ENCODE measurements at places on chromosomes 1 and 21. TPM values are rescaled to one million over a fixed set of nuclear protein-coding genes. Genes with fewer than 3 reads are reported as not detected.

- DNase-seq, result peak; percentile 79
Observed at GRCh38 chr1:224454402-224455055, 19.9 kb upstream of the WDR26 start.

GRCh38 chr1:30790850-30791778 lies 33.5 kb upstream of the LAPTM5 start:
- DNase-seq, result no peak

Gene LYPD8
- not detected for polyA plus RNA-seq

Gene KPRP
- polyA plus RNA-seq, result 0.90 TPM

DNA sequence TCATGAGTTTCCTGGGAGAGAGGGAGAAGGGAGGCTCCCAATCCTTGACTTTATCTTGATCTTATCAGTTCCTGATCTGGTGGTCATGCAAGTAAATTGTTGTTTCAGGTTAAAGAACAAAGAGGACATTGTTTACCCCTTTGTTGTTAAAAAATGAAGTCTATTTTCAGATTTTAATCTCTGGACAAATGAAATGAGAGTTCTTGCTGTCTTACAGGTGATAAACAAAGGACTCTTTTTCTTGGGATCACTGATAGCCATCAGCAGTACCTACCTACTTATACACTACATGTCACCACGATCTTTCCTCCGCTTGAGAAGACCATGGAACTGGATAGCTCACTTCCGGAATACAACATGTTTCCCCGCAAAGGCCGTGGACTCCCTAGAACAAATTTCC lies 48.4 kb downstream of the CHML start:
- no peak for DNase-seq

- DNase-seq, result no peak
Observed at GRCh38 chr1:180247061-180247460, 17.0 kb downstream of the LHX4 start.

Gene NBPF6
- polyA plus RNA-seq, result not detected

Gene CHIA
- polyA plus RNA-seq, result not detected

- no peak for DNase-seq
Observed at GRCh38 chr1:103584537-103584936, 13.1 kb downstream of the AMY2B start.

GRCh38 chr1:151893176-151893924 lies 16.0 kb downstream of the THEM4 start:
- DNase-seq, result no peak

Gene ELAVL4
- polyA plus RNA-seq, result not detected

Gene ACTL8
- not detected for polyA plus RNA-seq

DNA sequence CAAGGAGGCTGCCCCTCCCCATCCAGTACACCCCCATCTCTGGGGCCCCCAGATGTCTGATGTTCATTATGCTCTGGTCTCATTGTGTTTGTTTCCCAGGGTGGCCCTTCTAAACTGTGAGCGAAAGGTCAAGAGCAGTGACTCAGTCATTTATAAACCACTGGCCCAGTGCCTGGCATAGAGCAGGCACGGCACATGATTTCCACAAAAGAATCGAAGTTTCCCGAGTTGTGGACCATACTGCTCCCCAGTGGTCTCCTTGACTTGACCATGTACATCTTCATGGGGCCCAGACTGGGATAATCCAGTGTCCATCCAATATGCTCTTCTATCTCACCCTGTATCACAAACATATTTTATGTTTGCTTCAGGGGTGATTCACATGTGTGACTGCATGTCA lies 153.3 kb downstream of the NR5A2 start:
- DNase-seq, result no peak

- no peak for DNase-seq
Observed at GRCh38 chr1:220876511-220877376, 2.5 kb upstream of the HLX start.

DNA sequence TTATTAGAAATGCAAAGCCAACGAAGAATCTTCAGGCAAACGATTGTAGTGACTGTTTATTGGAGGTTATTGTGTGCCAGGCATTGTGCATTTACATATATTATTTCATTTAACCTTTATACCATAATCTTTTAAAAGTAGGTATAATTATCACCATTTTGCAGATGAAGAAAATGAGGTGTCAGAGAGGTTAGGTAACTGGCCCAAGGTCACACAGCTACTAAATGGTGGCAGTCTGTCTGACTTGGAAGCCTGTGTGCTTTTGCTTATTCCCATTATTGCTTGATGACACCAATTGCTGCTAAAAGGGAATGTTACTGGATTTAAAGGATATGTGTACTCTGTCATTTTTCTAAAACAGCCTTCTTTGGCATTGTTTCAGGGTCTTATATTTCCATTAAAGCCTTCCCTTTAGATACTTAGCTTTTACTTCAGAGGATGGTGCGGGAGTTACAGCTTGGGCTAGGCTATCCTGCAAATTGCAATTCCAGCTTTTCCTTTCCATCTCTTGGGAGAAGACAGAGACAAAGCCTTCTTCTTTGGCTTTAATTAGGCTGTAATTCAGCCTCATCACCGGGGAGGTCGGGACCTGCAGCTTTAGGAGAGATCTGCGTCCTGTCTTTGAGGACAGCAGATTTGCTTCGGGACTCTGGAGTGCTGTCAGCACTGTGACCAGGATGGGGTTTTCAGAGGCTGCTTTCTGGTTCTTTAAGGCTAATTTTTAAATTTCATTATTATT lies 37.4 kb upstream of the ERRFI1 start:
- no peak for DNase-seq

GRCh38 chr1:16172964-16173446 lies 17.1 kb upstream of the EPHA2 start:
- DNase-seq, result no peak

Gene F13B
- polyA plus RNA-seq, result not detected

- no peak for DNase-seq
Observed at GRCh38 chr1:17671741-17672140, 83.4 kb upstream of the ACTL8 start.

DNA sequence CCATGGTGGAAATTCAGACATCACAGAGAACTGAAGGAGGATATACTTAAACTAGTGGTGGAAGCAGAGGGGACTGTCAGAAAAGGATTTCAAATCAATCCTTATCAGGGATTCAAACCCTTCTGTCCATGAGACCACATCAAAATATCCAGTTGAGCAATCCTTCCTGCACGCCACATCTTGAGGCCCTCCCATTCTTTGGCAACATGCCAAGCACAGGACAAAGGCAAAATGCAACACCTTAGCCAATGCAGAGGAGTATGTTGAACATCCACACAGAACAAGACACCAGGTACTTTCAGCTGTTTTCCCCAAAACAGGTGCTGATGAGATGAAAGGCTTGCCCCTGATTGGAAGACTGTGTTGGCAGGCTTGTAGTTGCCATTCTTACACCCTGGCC lies 81.8 kb upstream of the PLXNA2 start:
- DNase-seq, result no peak

Gene LCE1B
- 0.48 TPM for polyA plus RNA-seq

DNA sequence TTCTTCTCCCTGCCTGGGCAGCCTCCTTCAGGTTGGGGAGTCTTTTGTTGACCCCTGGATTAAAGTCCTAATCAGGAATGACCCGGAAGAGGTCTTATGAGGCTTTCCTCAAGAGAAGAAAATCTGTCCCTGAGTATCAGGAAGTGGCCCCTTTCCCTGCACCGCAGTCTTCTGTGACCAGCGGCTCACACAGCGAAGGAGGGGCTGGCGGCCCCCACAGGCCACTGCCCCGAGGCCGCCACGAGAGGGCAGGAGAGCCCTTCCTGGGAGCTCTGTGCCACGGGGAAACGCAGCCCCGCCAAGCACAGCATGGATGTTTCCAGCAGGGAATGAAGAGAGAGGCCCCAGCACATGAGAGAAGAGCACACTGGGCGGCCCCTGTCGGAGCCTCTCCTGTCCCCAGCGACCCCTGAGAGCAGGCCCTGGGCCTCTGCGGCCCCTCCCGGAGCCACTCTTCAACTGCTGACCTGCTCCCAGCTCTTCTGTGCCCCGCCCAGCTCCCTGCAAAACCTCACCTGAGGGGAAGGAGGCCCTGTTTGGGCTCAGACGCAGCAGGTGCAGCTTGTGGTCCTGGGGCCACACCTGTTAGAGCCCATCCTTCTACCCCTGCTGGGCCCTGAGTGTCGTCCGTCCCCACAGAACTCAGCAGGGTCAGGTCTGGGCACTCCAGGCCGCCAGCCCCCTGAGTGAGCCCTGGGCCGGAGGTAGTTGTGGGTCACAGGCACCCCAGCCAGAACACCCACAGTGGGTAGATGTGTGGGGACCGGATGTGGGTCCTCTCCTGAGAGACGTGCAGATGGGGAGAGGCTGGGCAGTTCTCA lies 4.9 kb upstream of the POFUT2 start:
- DNase-seq, result peak; percentile 15

GRCh38 chr1:41662765-41663437 lies 178.4 kb upstream of the EDN2 start:
- DNase-seq, result no peak

Gene VHLL
- polyA plus RNA-seq, result 0.22 TPM

Gene BLACAT1
- polyA plus RNA-seq, result 4.0 TPM

GRCh38 chr1:218828125-218828650 lies 345.5 kb upstream of the LYPLAL1 start:
- DNase-seq, result no peak

GRCh38 chr21:42093991-42094421 lies 22.9 kb downstream of the UMODL1 start:
- peak; percentile 15 for DNase-seq

Gene C2CD2
- 31.9 TPM for polyA plus RNA-seq

GRCh38 chr1:218472885-218473284 lies 127.7 kb downstream of the TGFB2 start:
- no peak for DNase-seq

- no peak for DNase-seq
Observed at GRCh38 chr1:108719656-108720435, 7.1 kb downstream of the FNDC7 start.

- DNase-seq, result no peak
Observed at GRCh38 chr1:205934788-205935187, 8.5 kb downstream of the SLC26A9 start.

DNA sequence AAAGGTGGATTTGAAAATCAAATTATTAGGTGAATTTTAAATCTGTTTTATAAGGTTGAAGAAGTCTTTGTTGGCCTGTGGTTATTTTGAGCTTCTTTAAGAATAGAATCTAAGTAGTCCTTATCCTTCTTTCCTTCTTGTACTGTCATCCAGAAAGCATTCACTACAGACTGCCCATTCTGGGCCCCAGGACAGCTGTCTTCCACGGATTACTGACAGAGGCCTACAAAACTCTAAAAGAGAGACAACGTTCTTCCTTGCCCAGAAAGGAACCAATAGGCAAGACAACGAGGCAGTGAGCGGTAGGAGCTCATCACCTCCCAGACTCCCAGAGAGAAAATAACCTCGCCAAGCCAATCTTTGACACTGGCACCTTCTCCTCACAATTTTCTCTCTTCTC lies 24.4 kb upstream of the PIGC start:
- DNase-seq, result no peak
